ENCODE measurements at places on chromosomes 3 and 15.

DNA sequence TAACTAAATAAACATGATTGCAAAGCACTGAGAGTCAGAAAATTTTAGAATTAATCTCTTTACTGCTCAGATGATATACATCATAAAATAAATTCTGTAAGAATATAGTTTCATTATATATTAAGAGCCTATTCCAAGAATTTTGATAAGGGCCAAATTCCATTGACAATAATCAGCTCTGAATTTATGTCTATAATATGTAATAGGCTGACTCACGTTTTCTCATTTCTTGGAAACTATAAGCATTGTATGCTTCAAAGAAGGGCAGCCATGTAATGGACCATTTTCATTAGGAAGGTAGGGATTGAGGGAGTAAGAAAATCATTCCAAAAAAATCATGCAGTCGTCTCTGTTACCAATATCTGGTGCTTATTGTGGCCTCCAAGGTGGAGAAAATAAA, 315.9 kb downstream of the ZIC4 start:
- DNase-seq = no peak

DNA sequence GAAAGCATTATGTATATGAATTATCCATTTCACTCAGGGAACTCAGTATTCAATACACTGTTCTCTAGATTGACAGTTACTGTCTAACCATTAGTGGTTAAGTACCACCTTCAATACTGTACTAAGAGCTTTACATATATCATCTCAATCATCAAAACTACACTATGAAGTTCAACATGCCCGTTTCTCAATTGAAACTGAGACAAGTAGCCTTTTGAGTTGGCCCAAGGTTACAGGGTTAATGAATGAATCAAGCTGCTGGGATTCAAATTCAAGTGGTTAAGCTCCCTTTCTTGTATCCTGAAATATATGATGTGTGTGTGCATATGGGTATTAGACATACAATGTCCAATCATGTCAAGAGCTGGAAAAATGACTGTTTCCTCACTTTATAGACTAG, 5.8 kb downstream of the TASOR start:
- no peak for DNase-seq

DNA sequence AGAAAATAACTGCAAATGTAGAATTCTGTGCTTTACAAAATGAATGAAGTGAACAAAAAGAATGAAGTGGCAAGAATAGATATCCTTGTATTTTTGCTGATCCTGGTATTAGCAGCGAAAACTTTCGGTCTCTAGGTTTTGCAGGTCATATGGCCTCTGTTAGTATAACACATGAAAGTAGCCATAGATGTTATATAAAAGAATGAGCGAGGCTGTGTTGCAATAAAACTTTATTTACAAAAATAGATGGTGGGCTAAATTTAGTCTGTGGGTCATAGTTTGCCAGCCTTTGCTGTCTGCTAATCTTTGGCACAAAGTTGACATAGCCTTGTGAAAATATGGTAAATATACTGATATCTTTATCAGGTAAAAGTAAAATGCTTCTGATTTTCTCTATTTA, 35.2 kb downstream of the SEC22A start:
- no peak for DNase-seq

- no peak for DNase-seq
These were observed 44.6 kb upstream of the LEKR1 start for GRCh38 chr3:156781310-156782230.

- no peak for DNase-seq
These were observed 1.6 kb upstream of the MESP2 start for GRCh38 chr15:89774492-89774891.

DNA sequence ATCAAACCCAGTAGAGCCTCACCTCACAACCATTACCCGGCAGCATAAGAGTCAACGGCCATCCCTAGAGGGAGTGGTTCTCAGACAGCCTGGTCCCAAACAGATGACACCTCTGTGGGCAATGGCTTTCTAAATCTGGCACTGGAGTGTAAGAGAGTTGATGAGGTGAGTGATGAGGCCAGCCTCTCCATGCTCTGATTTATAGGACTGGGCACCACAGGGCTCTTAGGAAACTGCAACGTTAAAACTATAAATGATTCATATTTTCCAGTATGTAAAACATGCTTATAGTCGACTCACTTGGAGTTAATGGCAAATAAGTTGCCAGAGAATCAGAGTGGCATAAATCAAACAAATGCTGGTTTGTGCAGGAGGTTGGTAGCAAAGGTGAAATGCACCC, 187.7 kb downstream of the GREM1 start:
- no peak for DNase-seq

GRCh38 chr15:62904041-62904910, 138.3 kb upstream of the TPM1 start:
- no peak for DNase-seq

DNA sequence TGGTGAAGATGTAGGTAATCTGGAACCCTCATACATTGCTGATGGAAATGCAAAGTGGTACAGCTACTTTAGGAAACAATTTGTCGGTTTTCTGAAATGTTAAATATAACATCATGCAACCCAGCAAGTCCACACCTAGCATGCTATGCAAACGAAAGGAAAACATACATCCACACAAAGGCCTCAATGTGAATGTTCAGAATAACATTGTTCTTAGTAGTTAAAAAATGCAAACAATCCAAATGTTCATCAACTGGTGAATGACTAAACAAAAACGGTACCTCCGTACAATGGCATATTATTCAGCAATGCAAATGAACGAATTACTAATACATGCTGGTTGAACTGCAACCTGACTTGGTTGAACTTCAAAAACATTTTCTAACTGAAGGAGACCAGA, 423.3 kb upstream of the THRB start:
- no peak for DNase-seq

GRCh38 chr3:137924628-137925027, 85.3 kb upstream of the CLDN18 start:
- no peak for DNase-seq

DNA sequence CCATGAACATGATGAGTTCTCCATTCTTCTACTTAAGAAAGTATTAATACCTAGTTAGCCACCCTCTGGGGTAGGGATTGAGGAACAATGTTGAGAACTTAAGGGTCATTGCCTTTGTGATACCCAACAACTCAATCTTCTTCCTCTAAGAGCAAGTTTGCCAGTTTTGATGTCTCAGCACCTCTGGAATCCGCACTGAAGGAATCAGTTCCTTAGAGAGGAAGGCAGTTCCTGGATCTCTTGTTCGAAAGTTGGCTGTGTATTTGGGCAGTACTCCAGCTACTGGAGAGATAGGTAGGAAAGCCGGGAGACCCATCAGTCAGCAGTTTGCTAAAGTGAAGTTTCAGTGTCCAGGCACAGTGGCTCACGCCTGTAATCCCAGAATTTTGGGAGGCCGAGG, 35.6 kb upstream of the MTHFS start:
- DNase-seq = no peak

GRCh38 chr15:75089456-75090387, 66.3 kb downstream of the PPCDC start:
- no peak for DNase-seq

GRCh38 chr15:83585601-83586335, 68.2 kb upstream of the ADAMTSL3 start:
- no peak for DNase-seq

GRCh38 chr3:64470436-64470835, 217.4 kb downstream of the ADAMTS9 start:
- no peak for DNase-seq

DNA sequence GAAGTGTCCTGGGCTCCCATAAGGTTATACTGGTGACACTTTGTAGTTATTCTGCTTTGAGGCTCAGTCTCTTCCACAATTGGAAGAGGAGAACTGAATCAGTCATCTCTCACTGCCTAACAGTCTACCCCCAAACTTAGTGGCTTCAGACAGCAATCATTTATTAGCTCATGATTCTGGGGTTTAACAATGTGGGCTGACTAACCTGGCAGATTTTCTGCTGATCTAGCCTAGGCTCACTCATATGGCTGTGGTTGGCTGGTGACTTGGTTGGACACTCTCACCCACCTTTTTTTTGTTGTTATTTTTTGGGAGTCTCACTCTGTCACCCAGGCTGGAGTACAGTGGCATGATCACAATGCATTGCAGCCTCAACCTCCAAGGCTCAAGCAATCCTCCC, 7.1 kb downstream of the GPD1L start:
- no peak for DNase-seq

- no peak for DNase-seq
These were observed 113.9 kb downstream of the TCF12 start for GRCh38 chr15:57032338-57032737.

DNA sequence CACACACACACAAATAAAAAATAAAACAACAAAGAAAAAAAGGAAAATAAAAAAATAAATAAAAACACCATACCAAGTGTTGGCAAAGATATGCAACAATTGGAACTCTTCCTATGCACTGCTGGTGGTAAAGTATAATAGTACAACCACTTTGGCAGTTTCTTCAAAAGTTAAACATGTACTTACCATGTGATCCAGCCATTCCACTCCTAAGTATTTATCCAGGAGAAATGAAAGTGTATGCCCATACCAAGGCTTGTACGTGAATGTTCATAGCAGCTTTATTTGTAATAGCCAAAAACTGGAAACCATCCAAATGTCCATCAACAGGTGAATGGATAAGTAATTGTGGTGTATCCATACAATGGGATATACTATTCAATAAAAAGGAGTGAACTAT, 17.0 kb downstream of the WDR93 start:
- no peak for DNase-seq

- no peak for DNase-seq
These were observed 26.2 kb downstream of the SEC62 start for GRCh38 chr3:169992781-169993180.

DNA sequence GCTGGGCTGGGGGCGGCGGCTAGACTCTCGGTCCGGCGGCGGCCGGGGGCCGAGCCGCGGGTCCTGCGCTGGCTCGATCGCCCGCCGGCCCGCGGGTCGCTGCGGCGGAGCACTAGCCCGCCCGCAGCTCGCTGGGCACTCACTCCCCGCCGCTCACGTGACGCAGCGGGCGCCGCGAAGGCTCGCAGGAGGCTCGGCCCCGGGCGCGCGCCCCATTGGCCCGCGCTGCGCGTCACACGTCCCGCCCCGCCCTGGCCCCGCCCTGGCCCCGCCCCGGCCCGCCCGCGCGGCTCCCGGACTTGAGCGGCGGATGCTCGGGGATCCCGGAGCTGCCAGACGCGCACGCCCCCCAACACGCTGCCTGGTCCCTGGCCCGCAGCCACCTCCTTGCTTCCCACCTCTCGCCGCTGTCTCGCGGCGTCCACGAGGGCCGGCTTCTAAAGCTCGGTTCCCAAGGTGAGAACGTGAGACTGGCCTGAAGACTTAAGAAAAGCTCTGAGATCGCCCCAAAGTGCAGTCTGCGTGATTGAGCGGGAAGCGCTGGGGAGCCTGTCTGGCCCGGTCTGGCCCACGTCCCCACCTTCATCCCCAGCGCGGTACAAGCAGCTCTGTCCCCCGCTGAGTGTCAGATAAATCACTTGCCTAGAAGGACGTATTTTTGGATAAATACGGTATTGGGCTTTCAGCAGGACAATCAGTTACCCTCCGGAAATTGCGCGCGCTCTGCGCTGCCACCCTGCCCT, at the start of gene KLF15:
TSS of gene KLF15 (minus strand) at position 114 of the 743 bp plus-strand sequence. CDS start 4,486 bp downstream, outside the sequence.
- peak; percentile 43 for DNase-seq

- DNase-seq = no peak
These were observed 387.2 kb upstream of the SGO1 start for GRCh38 chr3:20573175-20573574.

DNA sequence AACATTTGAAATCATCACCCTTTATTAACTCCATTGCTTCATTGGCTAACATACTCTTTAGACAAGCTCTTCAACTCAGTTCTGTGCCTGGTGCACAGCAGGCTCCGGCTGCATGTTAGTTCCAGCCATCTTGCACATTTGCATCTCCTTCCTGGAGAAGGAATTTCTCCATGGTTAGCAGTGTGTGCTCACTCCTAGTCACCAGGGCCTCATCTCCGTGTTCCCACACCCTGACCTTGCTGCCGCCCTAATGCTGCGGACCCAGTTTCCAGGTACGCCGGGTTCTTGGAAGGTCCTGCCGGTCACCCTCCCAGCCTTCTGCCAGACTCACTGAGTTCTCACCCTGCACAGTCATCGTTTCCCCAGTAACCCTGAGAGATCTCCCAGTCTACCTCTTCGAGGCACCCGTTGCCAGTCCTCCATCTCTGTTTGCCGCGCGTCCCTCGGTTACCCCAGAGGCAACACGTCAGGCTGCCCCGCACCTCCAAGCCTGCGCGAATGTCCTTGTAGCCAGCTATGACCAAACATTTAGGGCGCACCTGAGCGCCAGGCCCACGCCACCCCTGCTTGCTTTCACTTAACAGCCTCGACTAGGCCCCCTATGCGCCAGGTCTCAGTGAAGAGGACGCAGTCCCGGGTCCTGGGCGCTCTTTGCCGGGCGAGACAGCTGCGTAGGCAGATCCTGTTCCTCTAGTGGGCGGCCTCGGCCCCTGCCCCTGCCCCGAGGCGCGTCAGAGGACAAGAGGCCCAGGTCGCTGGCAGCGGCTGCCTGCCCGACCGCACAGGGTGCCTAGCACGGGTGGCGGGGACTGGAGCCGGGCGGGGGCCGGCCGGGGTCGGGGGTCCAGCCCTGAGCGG, 747 bp upstream of the ZNF592 start:
- DNase-seq = peak; percentile 35

DNA sequence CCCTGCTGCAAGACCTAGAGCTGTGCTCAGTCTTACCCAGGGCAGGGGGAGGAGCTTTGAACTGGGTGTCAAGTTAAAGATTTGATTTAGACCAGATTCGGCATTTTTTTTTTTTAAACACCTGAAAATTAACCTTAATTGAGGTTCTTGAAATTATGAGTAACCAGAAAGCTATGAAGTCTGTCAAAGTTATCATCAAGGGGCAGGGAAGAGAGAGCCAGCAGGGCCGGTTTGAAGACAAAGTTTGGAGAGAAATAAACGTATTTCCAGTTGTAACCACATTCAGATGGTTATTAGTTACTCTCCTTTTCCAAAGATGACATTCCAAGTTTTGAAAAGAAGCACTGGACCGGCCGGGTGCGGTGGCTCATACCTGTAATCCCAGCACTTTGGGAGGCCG, 12.0 kb downstream of the TMEM266 start:
- DNase-seq = no peak

- DNase-seq = peak; percentile 33
These were observed 62.8 kb upstream of the CMTM8 start for GRCh38 chr3:32175607-32176197.

DNA sequence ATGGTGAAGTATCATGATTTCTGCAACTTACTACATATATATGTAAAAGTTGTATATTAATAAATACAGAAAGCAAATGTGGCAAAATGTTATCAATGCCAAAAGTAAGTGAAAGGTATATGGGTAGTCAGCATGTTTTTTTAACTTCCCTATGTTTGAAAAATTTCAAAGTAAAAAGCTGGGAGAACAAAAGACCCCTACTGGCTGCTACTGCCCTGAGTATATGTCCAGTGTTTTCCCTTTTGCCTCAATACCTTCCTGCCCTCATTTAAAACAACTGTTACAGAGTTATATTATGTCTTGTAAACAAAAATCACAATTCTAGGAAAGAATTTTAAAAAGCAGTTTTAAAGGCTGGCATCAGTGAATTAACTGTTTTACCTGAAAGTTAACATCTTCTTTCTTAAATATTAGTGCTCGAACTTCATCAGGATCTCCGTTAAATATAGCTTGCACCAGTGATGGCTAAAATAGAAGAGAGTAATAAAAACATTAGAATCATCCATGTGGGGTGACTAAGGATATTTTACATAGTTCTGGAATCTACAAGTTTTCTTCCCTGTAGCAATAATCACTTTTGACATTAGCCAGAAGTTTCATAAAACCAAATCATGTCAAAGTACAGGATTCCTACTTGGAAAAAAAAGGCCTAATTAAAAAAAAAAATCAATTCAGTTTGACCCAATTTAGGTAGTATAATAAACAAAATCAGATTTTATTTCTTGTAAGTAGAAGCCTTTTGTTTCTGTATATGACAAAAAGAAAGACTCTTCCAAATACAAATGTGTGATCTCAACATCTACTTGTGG, 2.7 kb downstream of the ANKRD28 start:
- DNase-seq = no peak

- peak; percentile 46 for DNase-seq
These were observed 24.4 kb upstream of the TXNRD3 start for GRCh38 chr3:126679318-126679751.
